ENCODE measurements at places on chromosomes 6 and 20.

- no peak for DNase-seq
Observed at GRCh38 chr6:143555071-143555492, 43.6 kb upstream of the FUCA2 start.

DNA sequence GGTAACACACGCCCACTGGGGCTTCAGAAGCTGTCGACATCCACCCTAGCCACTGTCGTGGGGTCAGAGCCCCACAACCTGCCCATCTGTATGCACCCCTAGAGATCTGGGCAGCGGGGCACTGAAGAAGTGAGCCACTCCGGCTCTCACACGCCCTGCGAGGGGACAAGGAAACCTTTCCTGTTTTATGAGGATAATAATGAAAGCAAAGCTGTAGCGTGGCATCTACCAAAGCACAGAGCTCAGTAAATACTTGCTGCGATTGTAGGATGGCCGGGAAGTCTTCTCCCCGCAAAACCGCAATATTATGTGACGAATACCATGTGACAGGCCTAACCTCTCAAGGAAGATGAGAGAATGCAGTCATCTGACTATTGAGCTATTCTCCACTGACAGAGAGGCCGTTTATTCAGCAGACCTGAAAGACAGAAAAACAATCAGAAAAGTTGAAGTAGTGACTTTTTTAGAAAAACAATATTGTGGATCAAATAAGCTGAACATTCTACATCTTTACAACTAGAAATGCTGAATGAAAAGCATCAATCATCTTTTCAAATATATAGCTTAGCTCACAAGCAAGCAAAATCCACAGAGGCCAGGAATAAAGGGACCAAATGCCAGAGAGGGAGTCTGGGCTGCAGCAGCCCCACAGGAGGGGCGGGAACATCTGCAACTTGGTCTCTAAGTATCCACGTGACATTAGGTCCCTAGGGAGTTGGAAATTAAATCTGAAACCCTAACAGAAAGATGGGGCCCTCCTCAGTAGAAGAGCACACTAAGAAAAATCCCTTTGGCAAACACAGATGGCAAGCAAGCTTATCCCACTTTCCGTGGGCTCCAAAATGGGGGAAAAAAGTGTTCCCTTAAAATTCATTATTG lies 207.8 kb downstream of the TTLL2 start:
- DNase-seq: no peak

- DNase-seq: peak; percentile 30
Observed at GRCh38 chr6:109896341-109896740, 81.8 kb upstream of the GPR6 start.

- DNase-seq: no peak
Observed at GRCh38 chr20:57517904-57518303, 7.0 kb downstream of the CTCFL start.

DNA sequence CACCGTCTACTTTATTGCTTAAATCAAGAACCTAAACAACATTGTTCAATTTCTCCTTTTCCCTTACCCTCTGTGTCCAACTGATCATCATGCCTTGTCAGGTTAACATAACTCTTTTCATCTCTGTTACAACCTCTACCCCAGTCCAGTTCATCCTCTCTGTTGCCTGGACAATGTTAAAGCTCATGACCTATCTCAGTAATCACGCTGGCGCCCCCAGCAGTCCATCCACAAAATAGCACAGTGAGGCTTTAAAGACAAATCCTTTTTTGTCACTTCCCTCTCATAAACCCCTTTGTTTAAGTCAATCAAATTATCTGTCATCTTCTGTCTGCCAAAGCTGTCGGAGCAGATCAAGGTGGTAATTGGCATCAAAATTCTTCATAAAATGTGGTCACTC lies 140.1 kb downstream of the QKI start:
- DNase-seq: peak; percentile 55

- no peak for DNase-seq
Observed at GRCh38 chr6:105005451-105005850, 48.5 kb downstream of the LIN28B start.

DNA sequence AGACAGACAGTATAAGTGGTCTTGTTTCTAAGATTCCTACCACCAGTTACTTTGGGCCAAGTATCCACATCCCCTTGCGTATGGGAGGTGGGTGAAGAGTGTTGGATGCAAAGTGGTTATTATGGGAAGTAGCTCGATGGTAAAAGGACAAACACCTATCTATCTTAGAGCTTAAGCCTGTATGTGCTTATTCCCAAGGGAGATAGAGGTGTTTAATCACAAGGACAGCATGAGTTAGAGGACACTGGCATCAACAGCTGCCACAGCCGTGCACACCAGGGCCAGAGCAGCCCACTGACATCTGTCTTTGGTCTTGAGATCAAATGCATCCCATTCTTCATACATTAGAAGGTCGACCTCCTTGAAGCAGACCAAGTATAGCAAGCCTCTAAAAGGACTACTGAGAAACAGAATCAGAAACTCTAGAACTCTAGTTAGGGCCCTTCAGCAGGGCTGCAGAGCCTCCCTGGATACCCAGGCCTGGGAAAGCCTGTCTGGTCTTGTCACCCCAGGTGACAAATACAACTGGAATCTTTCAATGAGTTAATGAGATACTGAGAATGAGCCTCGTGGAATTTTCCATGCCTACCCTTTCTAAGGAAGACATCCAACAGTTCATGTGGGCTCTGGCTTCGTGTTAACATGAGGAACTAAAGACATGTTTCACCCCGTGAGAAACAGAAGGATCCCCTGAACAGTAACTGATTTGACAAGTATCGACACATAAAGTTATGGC lies 28.7 kb downstream of the TXNDC5 start:
- no peak for DNase-seq

GRCh38 chr6:154579046-154579445 lies 68.6 kb upstream of the CNKSR3 start:
- DNase-seq: peak; percentile 8

DNA sequence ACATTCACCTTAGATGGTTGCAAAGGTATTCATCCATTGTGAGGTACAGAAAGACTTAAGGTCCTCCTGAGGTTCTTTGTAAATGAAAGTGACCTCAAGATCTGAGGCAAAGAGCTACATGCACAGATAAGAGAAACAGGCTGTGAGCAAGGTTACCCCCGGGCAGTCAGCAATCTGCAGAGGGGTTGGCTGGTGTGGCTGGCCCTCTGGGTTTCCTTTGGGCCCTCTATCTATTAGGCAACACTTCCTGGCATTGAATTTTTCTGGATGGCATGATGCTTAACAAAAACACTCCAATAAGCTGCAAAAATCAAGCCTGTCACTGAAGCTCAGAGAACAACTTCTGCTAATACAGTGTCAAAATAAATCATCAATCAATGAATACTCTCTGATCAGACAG lies 48.9 kb upstream of the RALGAPA2 start:
- no peak for DNase-seq

GRCh38 chr6:7812623-7813022 lies 86.7 kb downstream of the BMP6 start:
- no peak for DNase-seq

GRCh38 chr20:21190869-21191268 lies 65.0 kb downstream of the KIZ start:
- no peak for DNase-seq

DNA sequence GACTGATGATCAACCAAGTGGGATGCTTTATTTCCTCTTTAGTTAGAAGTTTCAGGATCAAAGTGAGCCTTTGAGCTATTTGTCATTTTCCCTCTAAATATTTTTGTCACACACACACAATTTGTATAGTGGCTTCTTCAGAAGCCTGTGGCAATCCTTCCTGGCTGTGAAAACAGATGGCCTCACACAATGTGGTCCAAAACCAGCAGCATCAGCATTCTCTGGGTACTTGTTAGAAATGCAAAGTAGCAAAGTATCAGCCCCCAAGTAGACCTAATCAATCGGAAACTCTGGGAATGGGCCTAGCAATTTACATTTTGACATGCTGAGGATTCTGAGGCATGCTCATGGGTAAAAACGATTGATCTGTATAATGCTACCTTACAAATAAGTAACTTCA lies 115.9 kb downstream of the PAX1 start:
- DNase-seq: no peak

- peak; percentile 79 for DNase-seq
Observed at GRCh38 chr20:7856756-7857155, 83.5 kb downstream of the HAO1 start.

GRCh38 chr6:45607798-45608197 lies 230.1 kb upstream of the SUPT3H start:
- no peak for DNase-seq

GRCh38 chr20:23412026-23412425 lies 9.3 kb downstream of the NAPB start:
- peak; percentile 18 for DNase-seq

DNA sequence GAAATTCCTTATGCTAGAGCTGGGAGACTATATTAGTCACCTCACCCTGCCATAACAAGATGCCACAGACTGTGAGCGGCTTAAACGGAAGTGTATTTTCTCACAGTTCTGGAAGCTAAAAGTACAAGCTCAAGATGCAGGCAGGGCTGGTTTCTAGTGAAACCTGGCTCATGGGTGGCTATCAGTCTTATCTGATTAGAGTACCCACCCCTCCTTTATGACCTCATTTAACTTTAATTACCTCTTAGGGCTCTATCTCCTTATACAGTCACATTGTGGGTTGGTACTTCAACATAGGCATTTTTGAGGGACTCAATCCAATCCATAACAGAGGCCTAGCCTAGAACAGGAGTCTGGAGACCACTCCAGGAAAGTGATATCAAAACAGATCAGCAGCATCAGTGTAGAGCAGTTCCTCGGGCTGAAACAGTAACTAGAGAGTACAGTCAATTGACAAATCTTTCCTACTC lies 2.3 kb upstream of the SNRNP48 start:
- DNase-seq: peak; percentile 18

GRCh38 chr20:19602675-19603375 lies 155.2 kb upstream of the RIN2 start:
- DNase-seq: no peak

DNA sequence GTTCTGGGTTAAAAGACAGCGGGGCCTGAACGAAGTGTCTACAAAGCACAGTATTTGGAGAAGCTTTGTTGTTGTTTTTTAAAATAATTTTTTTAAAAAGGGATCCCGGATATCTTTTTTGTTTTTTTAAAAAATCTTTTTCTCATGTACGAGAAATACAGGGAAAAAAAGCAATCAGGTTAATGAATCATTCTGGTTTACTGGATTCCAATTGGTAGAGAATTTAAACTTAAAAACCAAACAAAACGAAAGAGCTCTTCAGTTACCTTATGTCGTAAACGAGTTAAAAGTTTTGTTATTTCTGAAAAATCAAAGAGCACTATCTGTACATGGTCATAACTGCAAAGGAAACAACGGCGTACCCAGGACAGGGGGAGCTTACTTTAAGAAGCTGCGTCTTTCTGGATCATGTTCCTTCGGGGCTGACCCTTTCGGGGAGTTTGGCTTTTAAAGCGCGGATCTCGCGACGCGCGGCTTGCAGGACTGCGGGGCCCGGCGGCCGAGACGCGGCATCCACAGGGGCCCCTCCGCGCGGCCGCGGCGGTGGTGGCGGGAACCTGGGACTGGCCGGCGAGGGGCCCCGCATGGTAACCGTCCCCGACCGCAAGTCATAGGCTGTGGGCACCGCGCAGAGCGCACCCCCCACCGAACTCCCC lies 927 bp downstream of the IL20RA start:
- DNase-seq: peak; percentile 47

- peak; percentile 61 for DNase-seq
Observed at GRCh38 chr6:157269261-157269794, 54.0 kb downstream of the TMEM242 start.

DNA sequence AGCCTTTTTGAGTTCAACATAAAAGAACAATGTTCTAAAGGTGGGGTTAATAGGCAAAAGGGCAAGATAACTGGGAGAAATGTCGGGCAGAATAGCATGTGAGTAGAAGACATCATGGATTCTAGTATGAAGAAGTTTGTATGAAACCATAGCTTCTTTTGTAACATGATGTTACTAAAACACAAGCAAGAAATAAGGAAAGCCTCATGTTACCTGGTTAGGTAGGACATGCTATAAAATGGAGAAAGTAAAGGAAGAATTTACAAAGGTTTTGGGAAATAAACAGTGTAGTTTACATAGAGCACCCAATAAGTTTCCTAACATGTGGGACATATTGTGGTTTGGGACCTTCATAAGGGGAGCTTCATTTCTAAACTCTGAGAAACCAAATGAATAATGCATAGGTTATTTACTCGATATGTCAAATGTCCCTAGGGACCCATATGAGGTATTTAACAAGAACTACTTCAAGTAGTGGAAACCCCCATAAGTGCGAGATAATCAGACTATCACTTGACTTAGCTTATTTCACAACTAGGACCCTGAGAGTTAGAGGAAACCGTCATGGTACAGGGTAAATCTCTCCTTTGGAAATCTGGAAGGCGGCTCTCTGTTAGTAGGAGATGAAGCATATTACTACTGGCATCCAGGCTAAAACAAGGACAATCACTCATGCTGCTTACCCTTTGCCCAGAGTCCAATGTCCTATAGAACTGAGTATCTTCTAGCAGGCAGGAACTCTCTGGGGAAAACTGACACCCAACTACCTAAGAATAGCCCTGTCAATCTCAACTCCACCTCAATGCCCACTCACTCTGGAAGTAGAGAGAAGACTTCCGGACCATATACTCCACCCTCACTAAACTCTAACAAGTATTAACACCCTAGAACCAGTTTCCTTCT lies 57.5 kb downstream of the ILRUN start:
- no peak for DNase-seq

DNA sequence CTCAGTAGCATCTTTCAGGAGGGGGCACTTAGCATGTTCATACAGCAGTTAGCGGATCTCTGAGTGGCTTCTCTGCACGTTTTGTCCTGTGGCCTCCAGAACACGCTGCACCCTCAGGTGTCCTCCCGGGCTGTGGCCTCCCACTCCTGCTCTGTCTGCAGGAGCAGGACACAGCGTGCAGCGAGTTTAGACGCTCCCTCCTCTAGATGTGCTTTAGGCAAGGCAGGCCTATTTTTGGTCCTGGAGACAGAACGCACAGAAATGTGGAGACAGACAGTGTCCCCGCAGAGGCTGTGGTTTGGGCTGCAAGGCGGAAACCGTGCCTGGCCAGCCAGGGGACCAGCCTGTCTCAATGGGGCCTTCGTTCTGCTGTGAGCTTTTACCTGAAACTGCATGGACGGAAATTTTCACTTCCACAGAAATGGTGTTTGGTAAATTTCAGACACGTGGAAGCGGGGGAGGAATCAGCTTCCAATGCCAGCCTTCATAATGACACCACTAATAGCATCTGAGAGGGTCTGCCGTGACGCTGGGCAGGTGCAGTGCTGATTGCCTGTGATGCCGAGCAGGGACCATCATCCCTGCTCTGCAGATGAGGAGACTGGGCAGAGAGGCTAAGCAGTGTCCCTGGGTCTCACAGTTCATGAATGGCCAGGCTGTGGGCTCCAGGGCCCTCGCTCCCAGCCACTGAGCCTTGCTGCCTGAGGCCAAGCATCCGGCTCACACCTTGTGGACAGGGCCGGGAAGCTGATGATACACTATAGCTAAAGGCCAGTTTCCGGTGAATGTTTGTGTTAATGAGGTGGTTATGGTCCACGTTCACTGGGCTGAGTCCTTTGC lies 120.9 kb downstream of the SYCP2 start:
- no peak for DNase-seq

DNA sequence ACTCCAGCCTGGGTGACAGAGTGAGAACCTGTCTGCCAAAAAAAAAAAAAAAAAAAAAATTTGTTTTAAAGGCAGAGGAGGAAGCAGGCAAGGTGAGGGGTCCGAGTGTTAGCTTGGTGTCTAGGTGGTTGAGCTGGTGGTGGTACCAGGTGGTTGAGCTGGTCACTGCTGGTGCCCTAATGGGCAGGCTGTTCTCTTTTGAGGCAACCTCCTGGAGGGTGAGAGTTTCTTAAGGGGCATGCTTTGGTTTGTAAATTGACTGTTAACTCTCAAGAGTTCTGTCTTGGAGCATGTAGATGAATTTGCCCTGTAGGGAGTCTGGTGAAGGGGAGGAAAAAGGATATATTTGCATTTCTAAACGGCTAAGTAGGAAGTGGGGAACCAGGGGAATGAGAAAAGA lies 52.7 kb downstream of the BANF2 start:
- no peak for DNase-seq

Measured in iris pigment epithelial cell (primary cell).